NCI-H2029 (cell line): ENCODE measurements at places on chromosomes 11 and 22.

DNA sequence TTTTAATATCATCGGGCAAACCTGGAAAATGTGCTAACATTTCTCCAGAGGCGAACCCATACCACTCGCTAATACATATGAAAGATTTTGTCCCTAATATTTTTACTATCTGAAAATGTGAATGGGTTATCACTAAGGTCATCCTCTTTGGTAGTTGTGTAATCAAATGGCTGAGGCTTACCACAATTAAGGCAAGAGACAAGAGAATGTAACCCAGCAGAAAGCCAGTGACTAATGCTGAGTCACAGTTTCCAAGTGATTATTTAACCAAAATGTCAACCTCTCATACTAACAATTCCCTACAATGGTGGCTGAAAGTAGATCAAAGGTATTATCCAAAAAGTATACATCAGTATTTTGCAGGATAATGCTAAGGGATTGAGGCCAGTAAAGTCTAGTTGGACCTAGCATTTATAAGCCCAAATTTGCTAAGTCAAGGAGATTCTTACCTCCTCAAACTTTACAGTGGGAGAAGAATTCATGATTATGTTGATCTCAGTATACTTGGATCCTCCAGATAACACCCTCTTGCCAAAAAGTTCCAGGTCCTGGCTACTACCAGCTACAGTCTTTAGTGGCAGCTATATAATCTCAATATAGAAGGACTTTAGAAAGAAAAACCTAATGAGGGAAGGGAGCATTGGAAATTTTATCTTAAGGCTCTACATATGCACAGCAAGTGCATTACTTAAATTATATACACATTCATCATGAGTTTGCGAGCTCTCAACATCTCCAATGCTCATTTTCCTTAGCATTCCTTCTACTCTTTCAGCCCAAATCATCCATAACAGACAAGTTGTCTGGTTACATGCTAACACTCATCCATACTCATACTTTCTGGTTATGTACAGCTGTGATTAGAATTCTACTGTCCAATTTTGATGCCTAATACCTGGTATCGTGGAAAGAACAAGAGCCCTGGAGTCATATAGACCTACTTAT is 25.4 kb downstream of the SIK3 start:
- peak; percentile 29 for DNase-seq

- DNase-seq: no peak
Observed at GRCh38 chr22:28815111-28815510, 14.7 kb upstream of the XBP1 start.

- no peak for DNase-seq
Observed at GRCh38 chr11:87193756-87194470, 156.2 kb downstream of the TMEM135 start.

GRCh38 chr11:2471048-2471803 is 26.4 kb downstream of the KCNQ1 start:
- no peak for DNase-seq

DNA sequence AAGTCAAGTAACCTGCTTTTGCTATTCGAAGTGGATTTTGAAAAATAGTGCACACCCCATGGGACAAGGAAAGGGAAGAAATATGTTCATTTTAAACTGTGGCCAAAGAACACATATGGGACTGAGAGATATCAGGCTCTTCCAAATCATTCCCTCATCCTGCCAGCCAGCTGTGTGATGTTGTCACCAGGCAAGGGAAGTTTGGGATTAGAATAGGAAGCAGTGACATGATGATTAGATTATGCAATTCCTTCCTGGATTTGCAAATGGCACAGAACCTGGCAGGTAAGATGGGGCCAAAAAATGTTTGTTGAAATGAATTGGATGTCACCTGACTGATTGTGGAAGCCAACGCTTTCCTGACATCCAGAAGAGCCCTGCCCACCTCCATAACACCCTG is 4.9 kb upstream of the SCN3B start:
- no peak for DNase-seq

- DNase-seq: no peak
Observed at GRCh38 chr11:64876229-64876750, 2.1 kb downstream of the EHD1 start.

DNA sequence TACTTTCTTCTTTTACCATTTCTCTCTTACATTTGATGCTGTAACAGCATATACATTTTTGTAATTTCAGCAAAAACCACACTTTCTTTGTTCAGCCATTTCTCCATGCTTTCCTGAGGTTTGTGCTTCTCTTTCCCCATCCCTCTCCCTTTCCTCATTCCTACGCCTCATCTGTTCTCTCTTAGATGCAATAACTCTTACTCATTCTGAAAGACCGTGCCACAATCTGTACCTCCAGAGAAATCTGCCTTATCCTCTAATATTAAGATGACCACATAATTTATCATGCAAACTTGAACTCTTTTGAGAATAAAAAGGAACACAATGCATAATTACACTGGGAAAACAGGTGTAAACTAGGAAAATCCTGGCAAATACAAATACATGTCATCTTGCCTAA is 588.9 kb downstream of the JRKL start:
- no peak for DNase-seq

GRCh38 chr11:64863391-64864060 is 14.9 kb downstream of the EHD1 start:
- no peak for DNase-seq

DNA sequence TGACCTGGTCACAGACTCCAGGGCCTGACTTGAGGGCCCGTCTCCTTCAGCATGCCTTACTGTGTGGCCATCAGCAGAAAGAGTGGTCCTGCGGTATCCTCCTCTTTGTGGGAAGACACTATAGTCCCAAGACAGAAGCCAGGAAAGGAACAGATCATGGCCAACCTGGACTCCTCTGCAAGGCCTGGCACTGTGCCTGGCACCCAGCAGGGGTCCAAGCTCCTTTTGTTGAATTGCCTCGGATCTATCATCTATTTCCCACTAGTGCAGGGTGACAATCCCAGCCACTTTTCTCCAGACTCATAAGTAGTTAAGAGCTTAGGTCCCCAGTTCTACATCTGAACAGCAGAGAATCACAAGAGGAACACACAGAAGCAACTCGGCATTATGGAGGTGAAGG is 27.0 kb downstream of the DSCAML1 start:
- DNase-seq: peak; percentile 7

DNA sequence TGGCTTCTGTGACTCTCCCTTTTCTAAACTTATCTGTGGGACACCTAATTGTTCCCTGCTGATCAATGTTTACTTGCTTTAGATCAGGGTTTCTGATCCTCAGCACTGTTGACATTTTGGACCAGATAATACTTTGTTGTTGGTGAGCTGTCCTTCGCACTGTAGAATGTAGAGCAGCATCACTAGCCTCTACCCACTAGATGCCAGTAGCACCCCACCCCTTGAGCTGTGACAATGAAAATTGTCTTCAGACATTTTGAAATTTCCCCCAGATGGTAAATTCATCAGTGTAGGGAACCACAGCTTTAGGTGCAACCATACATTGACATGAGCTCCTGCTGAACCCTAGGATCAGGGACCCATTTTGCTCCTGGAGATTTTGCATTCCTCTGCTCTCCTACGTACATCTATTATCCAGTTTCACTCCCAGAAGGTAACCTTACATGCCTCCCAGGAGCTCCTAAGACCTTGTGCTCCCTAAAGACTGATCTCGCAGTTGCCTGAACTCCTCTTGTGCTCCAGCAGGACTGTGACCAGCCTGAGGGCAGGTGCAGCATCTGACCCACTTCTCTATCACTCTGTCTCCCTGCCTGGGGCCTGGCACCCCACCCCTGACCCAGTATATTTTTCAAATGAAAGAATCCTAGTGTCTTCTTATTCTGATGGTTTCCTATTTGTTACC is 107.8 kb downstream of the FAR1 start:
- DNase-seq: peak; percentile 24

- no peak for DNase-seq
Observed at GRCh38 chr11:114322934-114323333, 26.7 kb downstream of the NNMT start.

DNA sequence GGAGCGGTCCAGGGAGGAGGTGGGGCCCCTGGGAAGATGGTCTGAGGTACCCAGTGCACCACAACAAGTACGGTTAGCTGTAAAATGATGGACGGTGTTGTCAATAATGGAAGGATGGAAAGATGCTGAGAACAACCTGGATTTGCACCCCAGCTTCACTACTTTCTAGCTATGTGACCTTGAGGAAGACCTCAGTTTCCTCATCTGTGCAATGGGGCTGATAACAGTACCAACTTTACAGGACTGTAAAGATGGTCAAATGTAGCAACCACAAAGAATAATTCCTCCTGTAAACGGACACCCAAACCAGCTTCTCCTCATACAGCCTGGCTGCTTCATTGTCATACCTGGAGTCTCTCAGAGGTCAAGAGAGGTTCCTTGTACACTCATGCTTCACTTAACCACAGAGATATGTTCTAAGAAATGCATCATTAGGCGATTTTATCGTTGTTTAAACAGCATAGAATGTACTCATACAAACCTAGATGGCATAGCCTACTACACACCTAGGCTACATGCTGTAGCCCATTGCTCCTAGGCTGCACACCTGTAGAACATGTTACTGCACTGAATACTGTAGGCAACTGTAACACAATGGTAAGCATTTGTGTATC is 65.5 kb upstream of the LMO2 start:
- no peak for DNase-seq

- no peak for DNase-seq
Observed at GRCh38 chr22:42001121-42001520, 2.5 kb downstream of the WBP2NL start.

- no peak for DNase-seq
Observed at GRCh38 chr11:127308291-127308690, 307.7 kb upstream of the KIRREL3 start.

- DNase-seq: no peak
Observed at GRCh38 chr11:77981346-77981947, 13.0 kb downstream of the INTS4 start.

- DNase-seq: no peak
Observed at GRCh38 chr11:10538924-10539323, 2.1 kb downstream of the RNF141 start.

DNA sequence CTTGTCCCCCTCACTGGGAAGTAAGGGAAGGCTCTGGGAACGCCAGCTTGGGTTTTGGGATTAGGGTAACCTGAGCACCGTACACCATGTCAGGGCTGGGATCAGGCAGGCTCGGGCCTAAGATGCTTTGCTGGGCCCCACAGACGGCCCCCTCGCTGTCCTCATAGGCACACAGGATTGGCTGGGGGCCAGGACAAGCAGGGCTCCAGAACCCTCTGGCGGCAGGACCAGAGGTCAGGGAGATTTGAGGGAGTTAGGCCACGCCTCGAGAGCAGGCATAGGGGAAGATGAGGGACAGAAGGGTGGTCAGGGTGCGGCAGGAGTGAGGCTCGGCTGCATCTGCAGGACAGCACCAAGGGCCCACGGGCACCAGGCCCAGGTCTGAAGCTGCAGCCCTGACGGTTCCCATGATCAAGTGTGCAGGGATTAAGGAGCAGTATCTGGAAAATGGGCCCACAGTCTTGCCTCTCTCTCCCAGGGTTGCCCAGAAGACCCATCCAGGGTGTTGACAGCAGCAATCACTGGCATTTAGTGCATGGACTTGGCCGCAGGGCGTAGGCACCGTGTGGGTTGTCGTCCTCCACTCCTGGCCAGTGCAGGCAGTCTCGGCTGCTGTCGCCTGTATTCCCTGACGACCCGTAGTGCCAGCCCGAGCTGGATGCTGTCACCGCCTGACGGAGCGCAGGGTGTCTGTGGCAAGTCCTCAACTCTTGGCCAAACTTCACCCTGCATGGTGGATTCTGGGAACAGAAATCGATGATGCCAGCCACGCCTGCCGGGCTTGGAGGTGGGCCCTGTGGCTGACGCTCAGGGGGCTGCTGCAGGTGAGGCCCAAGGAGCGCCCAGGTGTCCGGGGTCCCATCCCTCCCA is 15.7 kb upstream of the GNB1L start:
- DNase-seq: no peak

GRCh38 chr11:119903389-119903788 is 174.4 kb upstream of the NECTIN1 start:
- no peak for DNase-seq

DNA sequence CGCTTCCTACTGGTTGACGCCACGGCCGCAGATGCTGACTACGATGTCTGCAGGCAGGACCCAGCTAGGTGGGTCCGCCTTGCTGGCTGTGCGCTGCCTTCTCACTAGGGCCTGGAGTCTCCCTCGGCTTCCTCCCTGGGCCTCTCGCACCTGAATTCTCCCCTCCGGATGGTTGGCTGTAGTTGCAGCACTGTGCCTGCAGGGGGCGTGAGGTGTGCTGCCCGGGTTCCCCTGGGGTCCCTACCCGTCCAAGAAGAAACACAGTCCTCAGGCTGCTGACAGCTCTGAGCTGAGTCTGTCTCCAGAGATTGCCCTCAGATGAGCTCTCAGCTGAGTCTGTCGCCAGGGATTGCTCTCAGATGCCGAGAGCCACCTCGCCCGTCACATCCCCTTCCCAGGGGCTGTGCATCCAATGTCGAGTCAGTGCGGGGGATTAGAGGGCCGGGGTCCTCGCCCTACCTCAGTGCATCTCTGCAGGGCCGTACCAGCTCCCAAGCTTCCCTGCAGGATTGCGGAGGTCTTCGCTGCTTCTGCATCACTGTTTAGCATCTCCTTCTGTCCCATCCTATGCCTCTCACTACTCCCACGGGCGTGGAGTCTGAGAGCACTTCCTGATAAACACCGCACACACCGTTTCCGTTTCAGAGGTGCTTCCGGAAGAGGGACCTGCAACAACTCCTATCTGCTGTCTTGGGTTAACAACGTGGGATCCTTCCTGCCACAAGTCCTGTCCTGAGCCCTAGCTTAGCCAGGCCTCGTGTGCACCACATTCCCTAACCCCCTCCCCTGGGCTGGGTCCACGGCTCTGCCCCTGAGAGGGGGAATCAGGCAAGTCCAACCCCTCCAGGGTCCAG is 196.9 kb downstream of the CSNK2A3 start:
- DNase-seq: no peak

DNA sequence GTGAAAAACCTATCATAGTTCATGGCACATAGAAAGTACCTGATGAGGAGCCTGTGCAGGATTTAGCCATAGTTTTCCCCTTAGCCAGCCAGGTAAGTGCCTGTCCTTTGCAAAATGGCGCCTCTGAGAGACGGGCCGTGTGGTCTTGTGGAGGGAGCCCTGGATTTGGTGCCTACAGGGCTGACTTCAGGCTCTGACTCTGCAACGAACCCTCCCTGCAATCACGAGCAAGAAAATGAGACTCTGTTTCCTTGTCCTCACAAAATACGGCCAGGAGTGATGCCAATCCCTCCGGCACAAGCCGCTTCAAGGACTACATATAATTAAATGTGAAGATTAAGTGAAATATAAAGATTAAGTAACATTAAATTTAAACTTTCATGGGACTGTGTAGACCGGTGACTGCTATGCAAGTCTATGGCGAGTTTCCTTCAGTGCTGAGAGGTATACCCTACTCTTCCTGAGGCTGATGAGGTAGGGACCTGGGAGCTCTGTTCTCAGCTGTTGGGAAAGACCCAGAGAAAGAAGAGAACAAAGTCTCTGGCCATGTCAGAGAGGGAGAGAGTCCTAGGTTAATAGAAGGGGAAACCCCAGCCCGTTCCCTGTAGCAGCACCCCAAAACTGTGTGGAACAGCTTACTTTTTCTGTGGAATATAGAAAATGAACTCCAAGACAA is 6.1 kb upstream of the CXCR5 start:
- DNase-seq: no peak

GRCh38 chr11:9005087-9005486 is 1.3 kb upstream of the NRIP3 start:
- DNase-seq: no peak

GRCh38 chr11:8886322-8886721 is 24.7 kb upstream of the AKIP1 start:
- DNase-seq: peak; percentile 74
